PC-9 (cell line): ENCODE measurements at places on chromosomes 1 and 21.

GRCh38 chr1:5950994-5951785 lies 41.0 kb downstream of the NPHP4 start:
- no peak for DNase-seq

GRCh38 chr1:103111926-103112325 lies 3.6 kb upstream of the COL11A1 start:
- no peak for DNase-seq

DNA sequence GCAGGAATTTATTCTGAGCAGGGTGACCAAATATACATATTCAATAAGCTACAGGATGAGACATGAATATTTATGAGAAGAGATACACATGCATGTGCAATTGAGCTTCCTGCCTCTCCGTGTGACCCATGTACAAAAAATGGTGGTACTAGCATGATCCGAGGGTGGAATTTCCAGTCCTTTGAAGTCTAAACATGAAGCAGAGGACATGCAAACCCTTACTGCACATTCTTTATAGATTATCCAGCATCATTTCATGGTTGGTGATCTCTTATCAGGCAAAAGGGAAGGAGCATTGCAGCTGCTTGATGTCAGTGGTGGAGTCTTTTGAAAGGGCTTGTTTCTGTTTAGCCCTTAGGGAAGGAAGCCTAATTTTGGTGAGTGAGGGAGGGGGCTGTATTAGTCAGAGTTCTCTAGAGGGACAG lies 448.6 kb downstream of the SETD4 start:
- no peak for DNase-seq

GRCh38 chr1:76269155-76269554 lies 194.6 kb downstream of the ST6GALNAC3 start:
- DNase-seq: no peak

DNA sequence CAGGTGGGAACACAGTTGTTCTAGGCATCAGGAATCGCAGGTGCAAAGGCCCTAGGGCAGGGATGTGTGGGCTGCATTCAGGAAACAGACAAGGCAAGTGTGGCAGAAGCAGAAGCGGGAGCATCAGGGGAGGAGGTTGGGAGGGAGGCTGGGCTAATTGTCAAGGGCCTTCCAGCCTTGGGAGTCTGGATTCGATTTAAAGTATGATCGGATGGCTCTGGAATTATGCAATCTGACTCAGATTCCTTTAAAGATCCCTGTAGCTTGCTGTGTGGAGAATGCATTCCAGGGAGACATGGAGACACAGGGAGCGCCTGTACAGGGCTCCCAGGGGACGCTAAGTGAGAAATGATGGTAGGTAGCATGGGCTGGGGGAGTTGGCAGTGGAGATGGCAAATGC lies 86.5 kb downstream of the LACTBL1 start:
- DNase-seq: no peak

DNA sequence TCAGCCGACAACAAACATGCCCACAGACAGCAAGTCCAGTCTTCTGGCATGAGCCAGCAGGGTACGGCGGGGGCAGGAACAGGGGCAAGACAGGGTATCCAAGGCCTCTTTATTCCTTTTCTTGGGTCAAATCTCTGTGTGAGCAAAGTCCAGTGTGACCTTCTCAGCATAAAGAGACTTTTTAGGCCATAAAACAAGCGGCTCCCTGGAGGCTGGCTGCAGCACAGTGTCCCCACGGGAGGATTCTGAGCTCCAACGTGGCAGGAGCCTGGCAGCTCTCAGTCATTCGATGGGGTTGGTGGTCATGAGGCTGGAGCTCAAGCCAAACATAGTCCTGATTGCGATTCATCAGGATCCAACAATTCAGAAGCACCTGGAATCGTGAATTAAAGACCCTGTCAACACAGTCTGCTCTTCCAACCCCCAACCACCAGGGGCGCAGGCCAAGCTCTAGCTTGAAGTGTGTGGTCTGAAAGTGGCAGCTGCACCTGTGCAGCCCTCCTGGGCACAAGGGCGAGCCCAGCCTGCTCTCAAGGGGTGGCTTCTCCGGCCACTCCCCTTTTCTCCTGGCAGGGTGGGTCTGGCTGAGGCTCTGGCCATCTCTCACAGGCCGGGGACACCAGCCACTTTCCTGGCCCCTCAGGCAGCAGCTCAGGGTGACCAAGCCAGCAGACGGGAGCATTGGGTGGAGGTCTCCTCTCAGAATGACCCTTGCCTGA lies 62.1 kb downstream of the SLC66A1 start:
- no peak for DNase-seq
